ENCODE measurements at places on chromosomes 5 and 9.

DNA sequence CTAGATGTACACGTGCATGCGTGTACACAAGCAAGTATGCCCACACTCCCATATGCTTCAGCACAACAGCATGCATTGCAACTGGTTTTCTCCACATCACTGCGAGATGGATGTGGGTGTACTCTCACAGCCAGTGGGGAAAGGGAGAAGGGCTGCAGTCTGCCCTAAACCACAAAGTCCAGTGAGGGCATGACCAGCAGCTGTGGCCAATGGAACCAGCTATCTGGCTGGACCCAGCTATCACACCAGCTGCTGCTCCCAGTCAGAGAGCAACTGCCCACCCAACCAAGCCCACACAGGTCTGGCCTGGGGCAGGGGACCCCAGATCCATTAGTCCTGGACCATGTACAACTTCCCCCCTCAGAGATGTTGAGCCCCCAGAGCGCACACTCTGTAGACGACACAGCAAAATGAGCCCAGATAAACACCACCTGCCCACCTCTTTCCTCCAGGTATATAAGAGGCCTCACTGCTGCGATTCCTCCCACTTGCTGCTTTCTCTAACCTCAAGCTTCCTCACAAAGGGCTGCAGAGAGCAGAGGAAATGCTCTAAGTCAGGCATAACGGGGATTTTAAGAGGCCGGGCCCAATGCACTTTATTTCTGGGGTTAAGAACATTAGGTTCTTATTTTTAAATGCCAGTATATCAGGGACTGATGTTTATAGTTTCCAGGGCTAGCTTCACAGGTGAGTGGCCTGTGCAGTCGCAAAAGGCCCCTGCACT, 39.0 kb downstream of the SHB start:
- DNase-seq, result no peak

DNA sequence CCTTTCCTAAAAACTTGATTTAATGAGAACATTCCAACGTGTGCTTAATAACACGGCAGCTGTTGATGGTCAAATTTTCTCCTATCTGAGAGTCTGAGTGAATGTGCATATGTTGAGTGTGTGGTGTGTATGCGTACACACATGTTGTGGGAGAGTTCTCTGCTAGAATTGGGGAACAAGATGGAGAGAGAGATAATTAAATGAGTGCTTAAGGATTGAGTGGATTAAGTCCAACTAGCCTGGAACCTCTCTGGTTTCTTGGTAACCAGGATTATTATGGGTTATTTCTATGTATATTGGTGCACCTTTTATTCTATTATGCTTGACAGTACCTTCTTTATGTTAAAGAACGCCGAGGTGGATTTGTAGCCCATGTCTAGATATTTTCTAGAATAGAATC, 36.4 kb upstream of the TNFAIP8 start:
- no peak for DNase-seq

- DNase-seq, result no peak
Observed at GRCh38 chr5:155898284-155898683, 428.7 kb upstream of the SGCD start.

DNA sequence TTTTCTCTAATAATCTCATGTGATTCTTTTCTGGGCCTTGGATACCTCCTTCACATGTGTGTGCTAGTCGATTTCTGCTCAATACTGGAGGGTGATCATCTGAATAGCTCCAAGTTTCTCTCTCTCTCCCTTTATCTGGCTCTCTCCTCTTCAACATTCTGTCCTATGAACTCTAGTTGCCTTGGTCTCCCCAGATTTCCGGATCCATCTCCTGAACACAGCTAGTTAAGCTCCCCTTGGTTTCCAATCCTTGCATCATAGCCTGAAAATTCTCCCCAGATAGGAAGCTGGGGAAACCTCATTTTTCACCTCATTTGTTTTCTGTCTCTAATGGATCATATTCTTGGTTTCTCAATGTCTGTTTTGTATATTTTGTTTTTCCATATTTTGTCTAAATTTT, 832.3 kb downstream of the MTRR start:
- DNase-seq, result no peak

DNA sequence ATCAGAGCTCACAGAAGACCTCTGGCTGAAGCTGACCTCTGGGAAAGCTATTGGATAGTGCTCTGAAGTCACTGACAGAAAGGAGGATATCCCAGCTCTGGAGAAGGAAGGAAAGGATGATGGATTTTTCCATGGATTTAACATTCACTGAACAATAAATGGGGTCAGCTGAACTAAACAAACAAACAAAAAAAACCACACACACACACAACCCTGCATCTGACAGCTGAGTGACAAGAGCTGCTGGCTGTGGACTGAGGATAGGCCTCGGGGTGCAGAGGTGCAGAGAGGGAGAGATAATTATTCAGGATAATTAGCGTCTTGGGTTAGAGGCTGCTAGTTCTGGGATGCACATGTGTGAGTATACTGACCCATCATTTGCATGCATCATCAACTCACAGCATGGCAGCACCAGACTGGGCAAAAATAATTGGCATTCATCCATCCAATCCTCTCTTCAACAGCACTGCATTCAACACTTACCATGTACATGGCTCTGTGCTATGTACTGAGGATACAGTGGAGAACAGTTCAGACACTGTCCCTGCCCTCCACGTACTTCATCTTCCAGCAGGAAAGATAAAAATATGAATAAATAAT, 131.4 kb upstream of the TRIM32 start:
- DNase-seq, result no peak

- no peak for DNase-seq
Observed at GRCh38 chr9:134127616-134128015, 8.3 kb upstream of the WDR5 start.

DNA sequence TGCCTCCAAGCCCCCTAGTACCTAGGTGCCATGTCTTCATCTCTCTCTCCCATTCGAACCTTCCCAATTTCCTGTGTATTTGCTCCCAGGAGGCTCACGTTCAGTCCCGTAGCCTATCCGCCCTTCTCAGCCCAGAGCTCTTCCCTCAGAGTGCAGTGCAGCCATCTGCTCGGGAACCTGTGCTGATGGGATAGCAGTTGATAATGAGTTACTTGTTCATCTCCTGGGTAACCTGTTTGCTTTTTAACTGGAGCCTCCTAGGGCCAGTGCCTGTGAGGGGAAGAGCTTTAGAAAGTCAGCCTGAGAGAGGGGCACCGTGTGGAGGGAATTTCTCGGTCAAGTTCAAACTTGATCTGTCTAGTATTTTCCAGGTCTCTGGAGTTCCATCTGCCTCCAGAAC, 229.8 kb upstream of the IL12B start:
- no peak for DNase-seq

- no peak for DNase-seq
Observed at GRCh38 chr5:77398896-77399295, 93.2 kb downstream of the WDR41 start.

- no peak for DNase-seq
Observed at GRCh38 chr9:115543511-115543910, 425.6 kb upstream of the TNC start.

DNA sequence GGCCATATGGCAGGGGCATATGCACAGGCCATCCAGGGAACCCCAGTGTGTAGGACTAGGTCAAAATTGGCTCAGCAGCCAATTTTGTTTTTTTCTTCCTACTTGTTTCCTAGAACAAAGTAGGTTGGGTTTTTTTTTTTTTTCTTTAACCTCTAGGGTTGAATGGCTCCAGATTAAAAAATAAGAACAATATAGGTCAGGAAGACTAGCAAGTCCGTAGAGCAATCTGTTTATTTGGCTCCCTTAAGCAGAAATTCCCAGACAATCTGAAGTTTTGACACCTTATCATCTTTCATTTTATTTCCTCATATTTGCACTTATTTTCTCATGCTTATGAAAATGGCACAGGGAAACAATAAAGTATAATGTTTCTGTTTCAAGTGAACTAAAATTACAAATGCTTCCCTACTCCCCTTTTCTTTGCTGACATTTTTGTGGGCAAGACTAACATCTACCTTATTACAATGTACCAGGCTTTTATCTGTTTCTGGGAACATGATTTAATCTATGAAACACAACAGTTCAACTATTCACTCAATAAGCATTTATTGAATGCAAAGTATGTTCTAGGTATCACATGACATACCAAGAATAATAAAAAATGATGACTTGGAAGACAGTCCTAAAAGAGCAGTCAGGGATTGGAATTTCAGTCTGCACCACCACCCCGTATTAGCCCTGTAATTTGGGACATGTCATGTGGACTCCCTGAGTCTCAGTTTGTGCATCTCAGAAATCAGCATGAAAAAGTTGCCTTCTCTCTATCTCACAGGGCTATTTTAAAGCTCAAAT, 30.5 kb downstream of the TLR4 start:
- DNase-seq, result no peak

DNA sequence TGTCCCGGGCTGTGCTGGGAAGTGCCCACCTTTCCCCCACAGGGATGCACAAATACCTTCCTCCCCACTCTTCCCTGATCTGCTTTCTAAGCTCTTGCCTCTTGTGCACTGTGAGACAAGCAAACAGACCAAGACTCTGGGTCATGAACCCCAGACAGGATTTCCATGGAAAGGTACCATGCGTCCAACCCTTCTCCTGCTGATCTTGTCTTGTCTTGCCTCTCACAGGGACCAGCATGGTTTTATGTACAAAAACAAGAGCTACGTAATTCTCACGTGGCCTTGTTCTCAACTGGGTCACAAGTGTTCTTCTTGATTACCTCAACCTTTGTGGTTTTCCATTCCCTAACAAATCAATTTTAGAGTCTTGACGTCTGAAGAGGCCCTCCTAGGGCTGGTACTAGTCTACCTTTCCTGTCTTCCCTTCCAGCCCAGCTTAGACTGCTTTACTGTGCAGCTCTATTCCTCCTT, 176.5 kb upstream of the MAP3K1 start:
- DNase-seq, result no peak

GRCh38 chr5:14143841-14144585, 871 bp downstream of the TRIO start:
- no peak for DNase-seq

GRCh38 chr5:78677777-78678668, 29.5 kb upstream of the LHFPL2 start:
- DNase-seq, result no peak

DNA sequence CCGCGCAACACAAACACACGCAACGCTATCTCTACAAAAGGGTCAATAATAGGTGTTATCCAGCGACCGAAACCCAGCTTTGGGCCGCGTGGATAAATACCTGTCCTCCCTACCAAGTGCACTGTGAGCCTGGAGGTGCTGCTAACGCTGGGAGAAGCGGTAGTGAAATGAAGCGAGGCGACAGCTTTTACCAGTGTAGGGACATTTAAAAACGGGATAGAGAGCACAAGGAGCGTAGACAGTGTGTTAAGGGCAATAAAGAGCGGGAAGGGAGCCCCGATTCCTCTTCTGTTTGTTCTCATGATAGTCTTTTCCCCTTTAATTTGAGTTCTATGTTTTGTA, 421 bp upstream of the DEPDC1B start:
- DNase-seq, result no peak

DNA sequence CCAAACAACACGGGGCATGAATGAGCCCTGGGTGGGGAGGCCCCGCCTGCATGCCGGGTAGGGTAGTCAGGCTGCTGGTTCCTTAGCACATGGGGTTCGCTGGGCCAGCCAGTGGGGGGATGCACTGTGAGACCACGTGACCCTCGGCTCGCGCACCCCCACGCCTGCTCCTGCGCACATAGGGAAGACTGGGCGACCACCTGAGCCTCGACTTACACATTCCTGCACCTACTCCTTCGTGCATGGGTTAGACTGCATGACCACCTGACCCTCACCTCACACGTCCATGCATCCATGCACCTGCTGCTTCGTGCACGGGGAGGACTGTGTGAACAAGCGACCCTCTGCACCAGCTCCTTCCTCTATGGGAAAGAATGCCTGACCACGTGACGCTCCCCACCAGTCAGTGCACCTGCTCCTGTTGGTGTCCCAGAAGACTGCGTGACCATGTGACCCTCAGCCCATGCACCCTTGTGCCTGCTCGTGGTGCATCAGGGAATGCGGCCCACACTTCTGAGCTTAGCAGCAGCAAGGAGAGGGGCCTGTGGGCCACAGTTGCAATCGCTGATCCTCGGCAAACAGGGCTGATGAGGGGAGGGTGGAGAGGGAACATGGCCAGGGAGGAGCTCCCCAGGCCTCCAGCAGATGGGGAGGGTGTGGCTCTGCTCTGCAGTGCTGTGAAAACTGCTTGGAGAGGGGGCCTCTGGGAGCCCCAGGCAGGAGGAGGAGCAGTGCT, 18.1 kb downstream of the LPCAT1 start:
- no peak for DNase-seq

Measured in CD4-positive, alpha-beta T cell treated with Interleukin-6 at 100 ng/mL for 8 hours (primary cell).